ENCODE measurements at places on chromosomes 5 and 9.

- no peak for DNase-seq
These were observed 82.9 kb downstream of the RAPGEF1 start for GRCh38 chr9:131657037-131657377.

DNA sequence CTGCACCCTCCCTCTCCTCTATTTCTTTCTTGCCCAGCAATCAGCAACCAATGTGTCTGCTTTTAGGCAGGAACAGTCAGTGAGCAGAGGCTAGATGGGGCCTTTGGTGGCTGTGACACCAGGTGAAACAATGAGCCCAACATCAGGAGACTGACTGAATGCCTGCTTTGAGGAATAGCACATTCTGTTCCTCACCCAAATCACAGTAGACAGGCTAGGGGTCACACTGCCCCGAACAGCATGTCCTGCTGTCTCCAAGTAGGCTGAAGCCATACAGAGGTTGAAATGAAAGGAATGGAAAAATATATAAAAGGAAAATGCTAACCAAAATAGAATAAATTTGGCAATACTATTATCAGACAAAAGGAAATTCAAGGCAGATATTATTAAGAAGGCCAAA is 122.5 kb upstream of the GDNF start:
- no peak for DNase-seq

DNA sequence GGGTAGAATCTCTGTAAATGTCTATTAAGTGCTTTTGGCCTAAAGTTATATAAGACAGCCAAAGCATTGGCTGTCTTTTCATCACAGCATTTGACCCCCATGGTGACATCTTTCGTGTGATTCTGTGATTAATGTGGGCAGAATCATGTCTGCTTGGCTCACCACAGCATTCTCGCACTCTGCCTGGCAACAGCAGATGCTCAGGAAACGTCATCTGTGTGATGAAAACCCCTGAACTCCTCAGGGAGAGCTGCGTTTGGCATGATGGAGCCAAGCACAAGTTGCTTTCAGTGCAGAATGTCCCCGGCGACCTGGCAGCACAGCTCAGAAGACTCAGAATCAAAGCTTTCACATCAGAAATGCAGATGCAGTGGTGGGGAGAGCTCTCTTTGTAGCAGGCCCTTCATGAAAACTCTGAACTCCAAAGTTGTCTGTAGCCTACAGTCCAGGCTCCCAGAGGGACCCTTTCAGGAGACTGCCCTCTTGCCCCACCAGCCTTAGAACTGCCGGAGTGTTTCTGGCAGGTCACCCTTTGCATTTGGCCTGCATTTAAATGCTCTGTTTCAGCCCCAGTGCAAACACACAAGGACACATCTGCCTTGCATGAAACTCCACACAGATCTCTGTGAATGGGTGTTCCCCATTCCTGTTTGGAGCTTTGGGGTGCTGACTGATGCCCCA is 155.6 kb upstream of the PANK3 start:
- no peak for DNase-seq

DNA sequence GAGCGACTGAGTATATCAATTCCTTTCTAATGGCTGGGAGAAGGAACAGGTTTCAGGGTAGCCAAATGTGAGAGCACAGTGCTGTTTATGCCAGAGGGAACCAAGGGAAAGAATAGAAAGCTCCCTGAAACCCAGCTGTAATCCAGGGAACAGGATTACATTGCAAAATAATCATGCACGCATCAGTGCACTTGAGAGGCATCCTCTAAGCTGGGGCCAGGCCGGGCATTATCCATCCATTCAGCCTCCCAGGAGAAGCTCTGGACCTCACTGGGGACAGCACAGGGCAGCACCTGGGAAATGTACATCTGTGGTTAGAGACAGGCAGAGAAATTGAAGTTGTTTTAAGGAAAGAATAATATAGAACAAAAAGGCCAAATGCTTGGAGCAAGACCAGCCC is 72.7 kb downstream of the MTRR start:
- no peak for DNase-seq

DNA sequence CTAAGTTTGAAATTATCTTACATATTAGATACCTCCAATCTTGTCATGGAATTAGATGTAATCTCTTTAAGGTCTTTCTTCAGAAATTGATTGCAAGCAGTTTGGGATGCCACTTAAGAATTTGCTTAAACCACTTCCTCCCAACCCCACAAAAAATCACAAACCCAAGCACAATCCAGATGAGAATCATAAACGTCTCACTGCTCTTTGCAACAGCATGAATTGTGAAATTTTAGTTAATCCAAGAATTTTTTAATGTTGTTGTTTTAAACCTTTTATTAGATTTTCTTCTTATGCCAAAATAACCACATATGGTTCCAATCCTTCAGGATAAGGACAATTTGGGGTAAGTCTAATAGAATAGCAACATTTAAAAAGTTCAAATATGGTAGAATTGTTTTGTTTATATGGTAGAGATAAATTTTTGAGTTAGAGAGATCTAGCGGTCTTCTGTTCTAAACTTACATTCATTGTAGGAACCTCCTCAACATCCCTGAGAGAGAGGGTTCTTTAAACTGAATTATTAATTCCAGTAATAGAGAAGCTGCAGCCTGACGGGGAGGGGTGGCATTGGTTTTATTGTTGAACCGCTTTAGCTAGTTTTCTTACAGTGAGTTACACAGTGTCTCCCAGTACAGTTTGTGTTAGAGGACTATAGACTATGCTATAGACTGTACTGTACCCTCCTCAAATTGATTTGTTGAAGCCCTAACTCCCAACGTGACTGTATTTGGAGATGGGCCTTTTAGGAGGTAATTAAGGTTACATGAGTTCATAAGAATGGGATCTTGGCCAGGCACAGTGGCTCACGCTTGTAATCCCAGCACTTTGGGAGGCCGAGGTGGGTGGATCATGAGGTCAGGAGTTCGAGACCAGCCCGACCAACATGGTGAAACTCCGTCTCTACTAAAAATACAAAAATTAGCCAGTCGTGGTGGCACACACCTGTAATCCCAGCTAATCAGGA is 24.8 kb upstream of the IL6ST start:
- no peak for DNase-seq

- DNase-seq, result no peak
These were observed 62.2 kb downstream of the CFAP77 start for GRCh38 chr9:132472199-132472598.

DNA sequence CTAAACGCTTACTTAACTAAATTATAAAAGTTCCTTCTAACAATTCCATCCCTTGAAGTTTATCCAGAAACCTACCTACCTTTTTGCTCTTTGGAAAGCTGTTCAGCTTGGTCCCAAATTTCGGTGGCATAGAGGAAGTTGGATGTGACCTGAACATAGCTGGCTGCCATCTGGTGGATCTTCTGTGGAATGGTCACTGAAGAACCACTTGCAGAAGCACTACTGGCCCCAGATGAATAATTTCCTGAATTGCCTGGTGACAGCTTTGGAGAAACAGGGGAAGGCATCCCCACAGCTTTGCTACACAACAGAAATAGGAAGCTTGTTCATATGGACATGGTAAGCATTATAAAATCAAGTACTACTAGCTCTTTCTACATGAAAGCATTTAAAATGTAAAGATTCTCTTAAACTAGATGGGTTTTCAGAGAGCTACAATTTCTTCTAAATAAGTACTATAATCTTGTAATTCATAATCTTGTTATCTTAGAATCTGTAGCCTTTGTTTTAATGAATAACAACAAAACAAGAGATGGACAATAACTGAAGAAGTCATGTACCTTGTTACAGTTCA is 9.9 kb downstream of the LEAP2 start:
- DNase-seq, result peak; percentile 40

DNA sequence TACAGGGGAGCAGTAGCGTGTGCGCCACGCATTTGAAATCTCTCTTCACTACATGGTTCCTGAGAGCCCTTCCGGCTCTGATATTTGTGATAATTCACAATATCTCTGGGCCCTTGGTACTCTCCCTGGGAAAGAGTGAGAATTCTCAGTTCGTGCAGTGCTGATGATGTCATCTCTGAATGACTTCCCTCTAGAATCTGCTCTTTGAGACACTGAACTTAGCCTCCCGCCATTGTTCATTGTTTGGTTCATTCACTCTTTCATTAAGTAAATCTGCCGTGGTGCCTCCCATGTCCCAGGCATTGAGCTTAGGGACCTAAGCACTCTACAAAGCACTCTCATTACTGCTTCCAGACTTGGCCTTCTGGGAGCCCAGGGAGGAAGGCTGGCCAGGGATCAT is 94.0 kb downstream of the PPARGC1B start:
- DNase-seq, result no peak

GRCh38 chr5:79612667-79613198 is 492 bp downstream of the TENT2 start:
- DNase-seq, result no peak
